Calu3 (cell line): ENCODE measurements at places on chromosomes 13 and 19. TPM values are rescaled to one million over a fixed set of nuclear protein-coding genes. Genes with fewer than 3 reads are reported as not detected.

SSC5D gene
- 0.26 and 0.69 TPM in 2 replicates for total RNA-seq

APOC4 gene
- not detected in 2 replicates for total RNA-seq

RPL21 gene
- 379 and 434 TPM in 2 replicates for total RNA-seq

PLIN5 gene
- total RNA-seq = 7.6 and 13.1 TPM in 2 replicates

SIGLEC12 gene
- total RNA-seq = not detected in 2 replicates

APLP1 gene
- total RNA-seq = 11.5 and 15.8 TPM in 2 replicates

HOMER3 gene
- total RNA-seq = 19.0 and 20.2 TPM in 2 replicates

ZNF264 gene
- total RNA-seq = 28.7 and 29.0 TPM in 2 replicates

SYT3 gene
- total RNA-seq = not detected in 2 replicates

KLK15 gene
- not detected in 2 replicates for total RNA-seq

UBXN6 gene
- total RNA-seq = 38.9 and 47.1 TPM in 2 replicates

SHD gene
- not detected in 2 replicates for total RNA-seq

ZNF491 gene
- 0.24 and 0.92 TPM in 2 replicates for total RNA-seq

ZNF383 gene
- 7.1 and 8.4 TPM in 2 replicates for total RNA-seq
